ENCODE measurements at places on chromosomes 11 and 22.

DNA sequence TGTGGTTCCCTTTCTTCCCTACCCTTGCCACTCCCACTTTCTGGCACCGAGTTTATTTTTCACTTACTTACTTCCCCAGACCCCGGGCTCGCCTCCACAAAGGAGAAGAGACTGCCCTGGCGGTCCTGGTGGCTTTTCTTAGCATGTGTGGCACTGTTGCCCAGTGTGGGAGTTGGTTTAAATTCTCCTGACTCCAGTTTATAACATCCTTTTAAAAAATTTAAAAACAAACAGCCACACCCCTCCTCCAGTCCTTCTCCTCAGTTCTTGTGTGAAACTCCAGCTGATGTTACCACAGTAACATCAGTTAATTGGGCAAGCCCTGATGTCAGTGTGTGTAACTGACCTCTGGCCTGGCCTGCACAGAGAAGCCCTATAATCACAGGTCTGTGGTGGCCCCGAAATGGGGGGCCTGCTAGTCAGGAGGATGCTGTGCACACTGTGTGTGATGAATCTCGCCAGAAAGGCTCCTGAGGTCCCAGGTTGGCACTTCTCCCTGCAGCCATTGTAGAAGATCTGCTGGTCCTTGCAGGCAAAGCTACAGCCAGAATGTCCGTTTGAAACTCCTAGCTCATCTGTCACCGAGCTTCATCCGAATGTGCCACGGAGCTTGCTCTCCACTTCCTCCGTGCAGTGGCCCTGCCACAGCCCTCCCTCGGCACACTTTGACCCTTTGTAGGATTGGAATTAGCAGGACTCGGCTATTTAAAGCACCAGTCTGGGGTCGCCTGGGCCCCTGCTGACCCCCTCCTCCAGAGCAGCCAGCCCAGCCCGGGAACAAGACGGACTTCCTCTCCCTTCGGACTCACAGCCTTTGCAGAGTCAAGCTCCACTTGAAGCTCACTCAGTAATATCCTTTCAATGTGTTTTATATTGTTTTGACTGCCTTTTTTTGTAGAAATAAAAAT, 7.6 kb downstream of the YDJC start:
- DNase-seq = peak; percentile 91

- DNase-seq = peak; percentile 92
Measured at GRCh38 chr11:118956094-118956846, at the start of gene UPK2. Gene UPK2 (plus strand): TSS chr11:118956298. CDS start chr11:118956351, 53 bp downstream.

DNA sequence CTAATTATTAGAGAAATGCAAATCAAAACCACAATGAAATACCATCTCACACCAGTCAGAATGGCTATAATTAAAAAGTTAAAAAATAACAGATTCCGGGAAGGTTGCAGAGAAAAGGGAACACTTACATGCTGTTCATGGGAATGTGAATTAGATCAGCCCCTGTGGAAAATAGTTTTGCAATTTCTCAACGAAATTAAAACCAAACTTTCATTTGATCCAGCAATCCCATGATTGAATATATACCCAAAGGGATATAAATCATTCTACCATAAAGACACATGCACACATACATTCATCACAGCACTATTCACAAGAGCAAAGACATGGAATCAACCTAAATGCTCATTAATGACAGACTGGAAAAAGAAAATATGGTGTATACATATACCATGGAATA, 32.5 kb downstream of the NOX4 start:
- DNase-seq = no peak

DNA sequence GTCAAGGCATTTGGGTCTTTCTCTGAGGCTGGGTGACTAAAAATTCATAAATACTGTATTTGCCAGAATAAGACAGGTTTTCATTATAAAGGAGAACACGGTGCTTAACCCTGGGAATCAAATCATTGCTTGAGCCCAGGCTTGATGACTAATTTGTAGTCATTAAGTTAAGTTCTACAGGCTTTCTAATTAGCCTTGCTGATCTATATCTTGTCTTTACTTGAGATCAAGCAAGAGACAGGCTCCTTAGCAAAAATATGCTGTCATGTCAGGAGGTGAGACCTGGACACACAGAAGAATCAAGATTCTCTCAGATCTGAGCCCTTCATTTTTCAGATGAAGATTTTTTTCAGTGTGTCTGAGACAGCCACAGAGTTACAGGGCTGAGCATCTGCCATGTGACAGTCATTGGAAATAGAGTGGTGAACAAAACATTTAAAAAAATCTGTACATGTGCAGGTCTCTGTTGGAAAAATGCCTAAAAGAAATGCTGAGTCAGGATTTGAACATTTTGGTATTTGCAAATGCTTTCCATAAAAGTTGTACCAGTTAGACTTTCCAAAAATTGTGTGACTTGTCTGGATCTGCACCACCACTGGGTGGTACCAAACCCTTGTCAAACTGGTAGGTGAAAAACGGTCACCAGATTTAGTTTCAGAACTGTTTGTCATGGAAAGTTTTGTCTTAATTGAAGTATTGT, 14.6 kb downstream of the ACAT1 start:
- DNase-seq = no peak

- no peak for DNase-seq
Measured at GRCh38 chr11:2390725-2391151, 9.8 kb upstream of the TSSC4 start.

GRCh38 chr11:122178795-122179194, 62.8 kb upstream of the BLID start:
- no peak for DNase-seq

DNA sequence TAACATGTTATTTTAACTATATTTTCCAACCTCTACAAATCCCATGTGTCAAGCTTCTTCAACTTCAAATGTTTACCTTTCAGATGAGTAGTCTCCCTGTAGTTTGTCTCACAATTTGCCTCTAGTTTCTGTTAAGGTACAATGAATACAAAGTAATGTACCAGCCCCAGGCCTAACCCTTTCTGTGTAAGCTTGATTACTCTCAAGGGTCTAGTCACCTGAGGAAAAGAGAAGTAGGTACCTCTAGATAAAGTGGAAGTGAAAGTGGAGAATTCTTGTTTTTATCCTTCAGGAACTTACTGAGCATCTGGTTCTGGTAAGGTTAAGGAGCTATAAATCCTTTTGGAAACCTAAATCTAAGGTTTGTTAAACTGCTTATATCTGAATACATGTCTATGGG, at the start of gene OR51A7:
Gene OR51A7 (plus strand): TSS at position 300 of the 400 bp plus-strand sequence. CDS start 3,587 bp downstream, outside the sequence.
- no peak for DNase-seq

GRCh38 chr22:36360871-36361383, 26.8 kb downstream of the MYH9 start:
- DNase-seq = no peak

GRCh38 chr22:24744638-24745037, 29.9 kb downstream of the PIWIL3 start:
- DNase-seq = no peak

GRCh38 chr11:95586155-95586554, 203.4 kb downstream of the FAM76B start:
- no peak for DNase-seq

DNA sequence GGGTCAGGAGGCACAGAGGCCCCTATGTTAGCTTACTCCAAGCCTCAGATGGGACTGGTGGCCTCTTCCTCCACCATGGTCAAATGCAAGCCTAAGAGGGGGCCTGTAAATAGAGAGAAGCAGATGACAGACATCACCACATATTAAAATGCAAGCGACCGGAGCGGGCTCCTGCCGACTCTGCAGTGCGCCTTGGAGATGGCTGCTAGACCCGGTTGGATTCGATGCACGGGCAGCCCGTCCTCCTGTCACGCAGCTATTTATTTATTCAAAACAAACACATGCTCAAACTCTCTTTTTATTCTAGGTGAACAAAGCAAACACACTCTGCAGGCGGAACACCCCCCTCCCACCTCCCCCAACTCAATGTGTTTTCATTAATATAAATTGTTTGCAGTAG, 208.0 kb downstream of the DSCAML1 start:
- no peak for DNase-seq

GRCh38 chr11:17116117-17116516, 38.6 kb upstream of the RPS13 start:
- no peak for DNase-seq

DNA sequence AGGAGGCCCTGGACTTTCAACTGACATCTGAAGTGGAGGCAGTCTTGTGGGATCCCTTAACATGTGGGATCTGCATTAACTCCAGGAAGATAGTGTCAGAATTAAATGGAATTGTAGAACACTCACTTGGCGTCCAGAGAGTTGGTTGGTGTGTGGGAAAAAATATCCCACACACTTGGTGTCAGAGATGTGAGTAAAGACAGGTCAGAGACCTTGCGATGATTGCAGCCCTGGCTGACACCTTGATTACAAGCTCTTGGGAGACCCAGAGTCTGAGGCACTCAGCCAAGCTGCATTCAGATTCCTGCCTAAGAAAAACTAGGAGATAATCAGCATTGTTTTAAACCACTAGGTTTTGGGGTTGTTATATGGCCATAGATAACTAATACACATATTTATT, 7.2 kb upstream of the TPCN2 start:
- no peak for DNase-seq

DNA sequence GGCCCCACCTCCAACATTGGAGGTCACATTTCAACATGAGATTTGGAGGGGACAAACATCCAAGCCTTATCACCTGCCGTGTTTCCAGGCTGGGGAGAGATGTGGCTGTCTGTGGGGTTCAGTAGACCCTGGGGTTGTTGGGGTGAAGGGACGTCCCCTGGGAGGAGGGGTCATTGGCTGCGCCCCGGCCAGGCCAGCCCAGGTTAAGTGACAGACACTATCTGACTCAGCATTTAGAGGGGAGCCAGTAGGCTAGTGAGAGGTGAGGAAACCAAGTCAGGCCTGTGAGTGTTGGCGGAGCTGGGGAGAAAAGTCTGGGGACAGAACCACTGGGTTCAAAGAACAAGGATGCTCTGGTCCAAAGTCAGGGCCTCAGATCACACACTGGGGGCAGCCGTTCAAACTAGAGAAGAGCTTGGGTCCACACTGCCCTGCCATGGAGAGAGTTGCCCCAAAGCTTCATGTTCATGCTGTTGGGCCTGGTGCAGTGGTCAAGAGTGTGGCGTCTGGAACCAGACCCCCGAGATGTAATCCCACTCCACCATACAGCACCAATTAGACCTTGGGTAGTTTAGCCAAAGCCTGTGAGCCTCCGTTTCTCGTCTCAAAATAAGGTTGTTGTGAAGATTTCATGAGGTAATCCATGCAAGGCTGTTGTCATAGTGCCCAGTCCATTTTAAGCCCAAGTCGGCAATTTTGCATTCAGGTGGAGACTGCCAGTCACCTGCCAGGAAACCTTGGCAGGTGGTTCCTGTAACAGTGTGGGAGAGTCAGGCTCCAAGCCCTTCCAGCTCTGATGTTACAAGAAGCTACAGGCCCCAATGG, 1289.6 kb downstream of the TBC1D22A start:
- no peak for DNase-seq

DNA sequence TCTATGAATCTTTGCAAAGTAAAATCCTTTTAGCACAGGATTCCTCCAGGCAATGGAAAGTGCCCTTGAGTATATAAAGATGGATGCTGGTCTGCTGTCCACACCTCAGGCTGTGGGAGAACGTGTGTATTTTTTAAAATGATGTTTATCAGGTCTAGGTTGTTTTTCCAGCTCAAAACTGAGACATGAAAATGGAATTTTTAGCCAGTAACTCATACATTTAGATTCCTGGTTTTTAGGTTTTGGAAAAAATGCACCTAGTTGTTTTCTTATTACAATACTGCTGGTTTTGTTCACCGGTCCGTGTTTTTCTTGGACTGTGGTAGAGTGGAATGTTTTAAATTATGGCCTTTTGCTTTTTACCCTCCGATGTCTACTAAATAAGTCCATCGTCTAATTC, 554.7 kb downstream of the SOX6 start:
- DNase-seq = no peak

DNA sequence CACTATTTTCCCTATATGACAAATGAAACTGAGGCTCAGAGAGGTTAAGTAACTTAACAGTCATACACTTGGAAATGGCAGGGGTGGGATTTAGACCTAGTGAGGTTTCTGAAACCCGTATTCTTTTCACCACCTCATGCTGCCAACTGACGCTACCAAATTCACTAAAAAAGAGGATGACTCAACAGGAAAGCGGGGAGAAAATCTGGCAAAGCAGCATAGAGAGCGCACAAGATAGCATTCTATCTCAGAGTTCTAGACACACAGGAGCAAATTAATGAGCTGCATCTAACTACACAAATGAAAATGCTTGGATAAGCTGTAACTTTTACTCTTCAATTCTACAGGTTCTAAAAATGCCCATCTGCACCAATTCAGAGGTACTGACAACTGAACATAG, 136.4 kb downstream of the RBFOX2 start:
- DNase-seq = no peak

DNA sequence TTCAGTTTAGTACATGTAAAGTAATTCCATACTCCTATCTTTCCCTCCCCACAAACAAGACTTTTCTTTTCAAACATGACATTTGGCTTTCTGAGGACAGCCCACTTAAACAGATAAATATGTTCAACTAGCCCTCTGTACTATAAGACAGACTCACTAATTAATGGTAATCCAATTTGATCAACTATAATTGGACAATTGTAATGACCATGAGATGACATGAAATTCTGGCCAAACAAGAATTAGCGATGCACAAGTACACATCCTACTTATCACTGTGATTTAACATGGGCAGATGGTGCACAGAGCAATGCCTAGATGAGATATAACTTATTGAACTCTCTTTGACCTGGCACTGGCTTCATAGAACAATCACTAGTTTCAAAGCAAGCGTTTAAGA, 1033.7 kb upstream of the CCDC90B start:
- DNase-seq = no peak

- no peak for DNase-seq
Measured at GRCh38 chr11:64349404-64349803, 9.4 kb downstream of the CCDC88B start.

DNA sequence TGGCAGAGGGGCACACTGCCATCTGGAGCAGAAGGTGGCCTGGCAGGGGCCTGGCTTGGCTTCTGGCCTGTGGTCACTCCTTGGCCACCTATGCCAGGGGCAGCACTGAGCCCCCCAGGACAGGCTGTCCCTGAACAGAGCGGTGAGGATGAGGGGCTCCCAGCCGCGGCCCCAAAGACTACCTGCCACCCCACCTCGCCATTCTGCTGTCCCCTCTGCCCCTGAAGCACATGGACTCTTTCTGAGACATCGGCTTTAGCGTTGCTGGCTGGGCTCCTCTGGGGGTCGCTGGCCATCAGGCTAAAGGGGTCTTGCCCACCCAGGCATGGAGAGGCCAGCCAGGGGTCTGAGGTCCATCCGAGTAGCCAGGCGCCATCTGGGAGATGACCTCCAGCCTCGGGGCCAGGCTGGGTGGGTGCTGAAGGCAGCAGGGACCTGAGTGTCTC, 87.8 kb downstream of the WNT7B start:
- no peak for DNase-seq

GRCh38 chr11:99522467-99523173, 501.9 kb downstream of the CNTN5 start:
- DNase-seq = no peak

Measured in suppressor macrophage (primary cell).